ENCODE measurements at places on chromosomes 6 and 20. TPM values are rescaled to one million over a fixed set of nuclear protein-coding genes. Genes with fewer than 3 reads are reported as not detected.
A peak's percentile ranks its signal among the peaks of the same experiment; 100 is the strongest.

- DNase-seq: no peak
These were observed 185.2 kb upstream of the EXOC2 start for GRCh38 chr6:878179-878578.

The ADGB gene
- total RNA-seq: not detected

DNA sequence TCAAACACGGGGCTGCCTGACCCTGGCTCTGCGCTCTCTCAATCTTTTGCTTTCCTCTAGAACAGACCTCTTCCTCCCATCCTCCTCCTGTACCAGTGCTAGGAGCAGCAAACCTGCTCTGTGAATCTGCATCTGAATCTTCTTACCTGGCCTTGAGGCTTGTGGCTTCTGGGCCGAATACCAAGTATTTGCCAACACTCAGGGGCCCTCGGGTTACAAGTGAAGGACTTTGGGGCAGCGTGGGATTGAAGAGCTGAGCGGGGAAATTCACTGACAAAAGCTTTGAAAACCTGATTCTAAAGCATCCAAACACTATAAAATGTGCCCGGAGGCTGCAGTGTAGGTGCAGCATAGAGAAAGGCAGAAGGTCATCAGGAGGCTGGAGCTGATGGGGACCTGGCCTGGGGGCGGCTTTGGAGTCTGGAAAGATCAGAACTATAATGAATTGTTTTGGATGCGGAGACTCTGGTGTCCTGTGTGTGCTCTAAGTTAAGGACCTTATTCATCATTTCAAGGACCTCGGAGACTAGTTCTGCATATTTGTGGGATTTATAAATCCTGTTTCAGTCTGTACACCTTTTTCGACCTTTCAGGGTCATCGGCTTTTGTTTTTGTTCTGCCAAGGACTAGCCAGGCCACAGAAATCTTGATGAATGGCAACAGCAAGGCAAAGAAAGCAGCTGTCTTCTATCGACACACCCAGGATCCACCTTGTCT is 16.4 kb upstream of the IGF2R start:
- no peak for DNase-seq

DNA sequence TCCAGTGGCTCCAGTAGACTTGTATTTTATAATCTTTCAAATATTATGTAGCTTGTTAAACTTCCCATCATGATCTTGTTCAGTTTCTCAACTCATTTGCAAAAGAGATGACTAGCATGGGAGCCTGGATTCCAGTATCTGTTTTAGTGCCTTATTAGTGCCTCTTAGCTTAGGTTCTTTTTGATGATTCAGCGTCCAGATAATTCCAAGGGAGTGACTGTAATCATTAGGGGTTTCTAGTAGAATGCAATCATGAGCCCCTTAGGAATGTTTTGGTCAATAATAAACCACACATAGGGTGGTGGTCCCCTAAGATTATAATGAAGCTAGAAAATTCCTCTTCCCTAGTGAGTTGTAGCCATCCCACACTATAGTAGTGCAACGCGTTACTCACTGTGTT is 7.0 kb downstream of the CD2AP start:
- peak; percentile 88 for DNase-seq

DNA sequence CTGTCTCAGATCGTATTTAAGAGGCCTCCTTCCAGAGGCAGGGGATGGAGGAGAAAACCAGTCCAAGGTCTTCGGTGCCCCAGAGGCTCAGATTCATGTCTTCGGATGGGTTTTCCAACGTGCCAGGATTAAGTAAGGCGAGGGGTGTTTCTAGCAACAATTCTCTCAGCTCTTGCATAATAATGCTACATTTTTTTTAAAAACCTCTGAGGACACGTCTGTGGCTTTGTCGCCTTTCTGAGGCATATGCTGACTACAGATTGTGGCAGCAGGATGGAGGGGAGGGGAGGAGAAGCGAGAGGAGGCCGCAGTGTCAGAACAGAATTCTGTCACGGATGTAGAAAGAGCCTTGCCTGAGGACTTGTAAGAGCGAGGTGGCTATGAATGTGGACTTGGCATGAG is 17.7 kb upstream of the CCDC167 start:
- no peak for DNase-seq

The ZSCAN31 gene
- 36.1 TPM for total RNA-seq

The SIRPB2 gene
- total RNA-seq: not detected

The JAG1 gene
- total RNA-seq: 62.5 TPM

The SUMO4 gene
- total RNA-seq: not detected

The DOK5 gene
- total RNA-seq: 0.06 TPM
